ENCODE measurements at places on chromosomes 7 and 10.

- DNase-seq: no peak
Measured at GRCh38 chr7:127968547-127968946, 62.7 kb downstream of the LRRC4 start.

GRCh38 chr7:960269-960871 is 5.9 kb upstream of the ADAP1 start:
- DNase-seq: no peak

GRCh38 chr10:114256008-114256765 is 17.1 kb downstream of the VWA2 start:
- no peak for DNase-seq

DNA sequence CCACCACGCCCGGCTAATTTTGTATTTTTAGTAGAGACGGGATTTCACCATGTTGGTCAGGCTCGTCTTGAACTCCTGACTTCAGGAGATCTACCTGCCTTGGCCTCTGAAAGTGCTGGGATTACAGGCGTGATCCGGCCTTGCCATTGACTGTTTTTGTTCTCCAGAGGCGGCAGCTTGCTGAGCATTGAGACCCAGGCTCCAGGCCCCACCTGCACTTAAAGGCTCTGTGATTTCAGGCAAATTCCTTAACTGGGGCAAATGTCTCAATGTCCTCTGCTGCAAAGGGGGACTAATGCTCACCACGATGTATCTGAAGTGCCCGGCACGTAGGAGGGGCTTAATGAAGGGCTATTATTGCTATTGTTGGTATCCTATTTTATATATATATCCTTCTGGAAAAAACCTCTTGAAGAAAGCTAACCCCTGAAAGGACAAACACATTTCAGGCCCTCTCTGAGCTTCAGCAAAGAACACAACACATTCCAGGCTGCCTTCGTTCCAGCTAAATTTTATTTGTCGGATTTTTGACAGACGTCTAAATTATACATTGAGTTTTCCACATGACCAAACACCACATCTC is 29.0 kb downstream of the TRIM8 start:
- DNase-seq: no peak

DNA sequence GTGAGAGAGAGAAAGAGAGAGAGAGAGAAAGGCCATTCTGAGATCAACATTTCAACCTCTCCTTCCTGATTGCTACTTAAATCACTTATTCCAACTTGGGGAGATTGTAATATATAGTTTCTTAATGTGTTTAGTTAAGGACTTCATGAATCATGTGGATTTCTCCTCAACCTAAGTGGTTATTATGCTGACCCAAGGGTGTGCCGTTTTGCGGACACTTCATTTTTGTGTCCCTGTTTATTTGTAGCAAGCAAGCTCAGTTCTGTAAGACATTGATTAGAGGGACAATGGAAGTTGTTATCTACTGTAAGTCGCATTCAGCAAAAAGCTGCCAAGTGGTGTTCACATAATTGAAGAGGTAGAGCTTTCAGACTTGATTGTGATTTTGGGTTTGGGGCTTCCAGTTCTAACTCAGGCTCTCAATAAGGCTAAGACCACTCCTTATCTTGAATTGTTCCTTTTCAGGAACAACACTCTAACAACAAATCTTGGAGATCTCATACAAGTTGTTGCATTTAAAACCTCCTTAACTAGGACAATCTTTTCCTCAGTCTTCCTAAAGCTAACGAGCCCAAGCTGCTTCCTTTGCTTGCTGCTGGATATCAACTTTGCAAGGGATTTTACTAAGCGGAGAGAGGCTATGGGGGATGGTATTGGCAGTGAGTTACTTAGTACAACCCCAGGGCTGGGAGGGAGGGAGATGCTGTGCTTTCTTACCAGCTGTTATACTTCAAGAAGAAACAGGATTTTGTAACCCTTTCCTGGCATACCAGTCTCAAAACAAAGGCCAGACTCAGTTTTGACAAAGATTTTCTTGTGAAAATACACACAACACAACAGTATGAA is 19.8 kb upstream of the COL1A2 start:
- DNase-seq: no peak

DNA sequence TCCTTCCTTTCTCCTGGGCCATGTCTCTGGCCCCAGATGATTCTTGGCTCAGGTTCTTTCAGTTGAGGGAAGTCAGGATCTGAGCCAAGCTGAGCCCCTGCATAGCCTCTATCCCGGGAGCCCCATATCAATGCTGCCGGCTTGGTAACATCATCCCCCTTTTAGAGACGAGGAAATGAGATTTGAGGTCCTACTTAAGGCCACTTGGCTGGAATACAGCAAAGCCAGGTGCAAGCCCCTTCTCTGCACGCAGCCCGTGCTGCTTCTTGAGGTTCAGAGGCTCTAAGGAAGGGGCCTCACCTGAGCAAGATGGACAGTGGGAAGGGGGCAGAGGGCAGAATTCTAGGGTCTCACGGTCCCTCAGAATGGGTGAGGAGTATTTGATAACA is 2.4 kb upstream of the IRF5 start:
- DNase-seq: no peak

DNA sequence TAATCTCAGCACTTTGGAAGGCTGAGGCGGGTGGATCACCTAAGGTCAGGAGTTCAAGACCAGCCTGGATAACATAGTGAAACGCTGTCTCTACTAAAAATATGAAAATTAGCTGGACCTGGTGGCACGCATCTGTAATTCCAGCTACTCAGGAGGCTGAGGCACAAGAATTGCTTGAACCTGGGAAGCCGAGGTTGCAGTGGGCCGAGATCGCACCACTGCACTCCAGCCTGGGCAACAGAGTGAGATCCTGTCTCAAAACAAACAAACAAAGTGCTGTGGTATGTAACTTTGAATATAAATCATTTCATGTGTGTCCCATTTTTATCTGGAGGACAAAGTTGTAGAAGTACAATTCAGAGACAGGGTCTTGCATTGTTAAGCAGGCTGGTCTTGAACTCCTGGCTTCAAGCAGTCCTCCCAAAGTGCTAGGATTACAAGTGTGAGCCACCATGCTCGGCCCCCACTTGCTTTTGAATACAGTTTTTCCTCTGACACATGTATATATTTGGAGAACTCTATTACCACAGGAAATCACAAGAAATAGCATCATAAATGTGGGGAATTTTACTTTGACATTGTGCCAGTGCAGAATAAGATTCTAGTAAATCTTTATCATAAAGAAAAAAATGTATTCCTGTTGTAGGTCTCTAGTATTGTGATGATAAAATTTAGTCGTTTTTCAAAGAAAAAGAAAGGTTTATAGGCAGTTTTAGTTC is 32.6 kb downstream of the PTPN12 start:
- DNase-seq: no peak

GRCh38 chr7:38070718-38071117 is 107.3 kb upstream of the STARD3NL start:
- DNase-seq: no peak

- DNase-seq: no peak
Measured at GRCh38 chr7:30142710-30143109, 7.9 kb downstream of the MTURN start.

DNA sequence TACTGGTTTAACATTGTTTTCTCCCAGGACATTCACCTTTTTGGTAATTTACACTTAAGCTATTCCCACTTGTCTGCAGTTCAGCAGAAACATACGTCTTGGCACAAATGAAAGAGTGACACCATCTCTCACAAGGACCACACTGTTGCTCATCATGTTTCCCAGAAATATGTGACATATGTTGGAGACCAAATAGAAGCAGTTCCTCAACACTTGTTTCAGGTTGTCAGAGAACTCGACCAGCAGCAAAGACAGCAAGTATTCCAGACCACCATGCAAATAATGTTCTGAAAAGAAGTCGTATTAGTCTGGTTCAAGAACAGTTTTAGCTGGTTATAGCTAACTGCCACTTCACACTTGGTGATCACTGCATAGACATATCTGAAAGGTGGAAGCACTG is 81.3 kb upstream of the KLF6 start:
- DNase-seq: no peak

DNA sequence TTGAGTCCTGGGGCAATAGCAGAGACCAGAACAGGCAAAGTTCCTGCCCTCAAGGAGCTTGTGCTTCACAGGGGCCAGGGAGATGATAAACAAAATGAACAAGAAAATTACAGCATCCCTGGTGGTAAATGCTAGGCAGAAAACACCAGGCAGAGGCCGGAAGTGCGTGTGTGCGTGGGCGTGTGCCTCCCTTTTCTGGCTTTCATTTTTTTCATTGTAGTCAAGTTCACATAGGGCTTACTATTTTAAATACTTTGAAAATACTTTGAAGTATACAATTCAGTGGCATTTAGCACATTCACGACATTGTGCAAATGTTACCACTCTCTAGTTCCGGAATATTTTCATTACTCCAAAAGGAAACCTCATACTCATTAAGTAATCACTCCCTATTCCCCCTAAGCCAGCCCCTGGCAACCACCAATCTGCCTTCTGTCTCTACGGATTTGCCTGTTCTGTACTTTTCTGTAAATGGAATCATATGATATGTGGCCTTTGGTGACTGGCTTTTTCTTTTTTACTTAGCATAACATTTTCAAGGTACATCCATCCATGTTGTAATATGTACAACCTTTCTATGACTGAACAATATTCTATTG is 88.1 kb upstream of the PDCD4 start:
- DNase-seq: no peak

DNA sequence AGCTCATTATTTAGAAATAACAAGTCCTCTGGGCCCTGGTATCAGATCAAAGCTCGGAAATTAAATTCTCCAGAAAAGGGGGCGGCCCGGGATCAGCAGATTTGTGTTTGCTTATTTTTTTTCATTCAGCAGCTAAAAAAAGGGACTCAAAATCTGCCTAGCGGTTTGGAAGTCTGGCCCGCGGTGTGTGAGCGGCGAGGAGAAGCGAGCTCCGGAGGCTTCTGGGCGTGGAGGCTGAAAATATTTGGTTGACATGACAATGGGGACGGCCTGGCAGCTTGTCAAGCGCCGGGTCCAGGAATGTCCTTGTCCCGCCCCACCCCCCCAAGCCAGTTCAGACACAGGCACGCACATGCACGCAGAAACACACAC is 43.4 kb downstream of the FOXL3 start:
- DNase-seq: no peak

GRCh38 chr10:31146491-31147209 is 115.0 kb upstream of the ZNF438 start:
- no peak for DNase-seq

- DNase-seq: no peak
Measured at GRCh38 chr10:100826983-100827818, 81.8 kb downstream of the PAX2 start.

DNA sequence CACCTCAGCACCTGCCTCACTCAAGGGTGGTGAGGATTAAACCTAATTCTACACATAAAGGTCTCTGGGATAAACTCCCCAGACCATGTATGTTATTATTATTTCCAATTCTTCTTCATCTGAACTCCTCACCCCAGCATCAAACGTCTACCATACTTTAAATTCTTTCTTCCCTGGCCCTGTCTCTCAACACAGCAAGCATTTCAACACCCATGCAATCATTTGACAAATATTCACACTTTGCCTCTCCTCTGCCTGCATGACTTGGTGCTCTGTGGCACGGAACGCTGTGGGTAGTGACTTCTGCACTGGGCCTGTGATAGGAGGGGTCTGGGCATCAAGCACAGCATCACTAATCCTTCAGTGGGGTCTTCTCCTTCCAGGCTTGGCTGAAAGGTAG is 490.8 kb downstream of the TNS3 start:
- no peak for DNase-seq

GRCh38 chr7:97126483-97127171 is 9.1 kb downstream of the SDHAF3 start:
- DNase-seq: no peak

- no peak for DNase-seq
Measured at GRCh38 chr10:25966844-25967243, 32.8 kb downstream of the MYO3A start.

GRCh38 chr7:93148144-93148543 is at the start of gene SAMD9L:
TSS of gene SAMD9L (minus strand) at chr7:93148385. CDS start at chr7:93135971, 12,414 bp downstream.
- no peak for DNase-seq

- DNase-seq: no peak
Measured at GRCh38 chr7:51593628-51594027, 277.0 kb upstream of the COBL start.

GRCh38 chr7:47600199-47601118 is 18.5 kb upstream of the TNS3 start:
- DNase-seq: no peak

GRCh38 chr10:115706488-115707076 is 566.4 kb downstream of the GFRA1 start:
- DNase-seq: no peak

GRCh38 chr10:49173853-49174252 is 14.3 kb downstream of the TMEM273 start:
- DNase-seq: no peak

DNA sequence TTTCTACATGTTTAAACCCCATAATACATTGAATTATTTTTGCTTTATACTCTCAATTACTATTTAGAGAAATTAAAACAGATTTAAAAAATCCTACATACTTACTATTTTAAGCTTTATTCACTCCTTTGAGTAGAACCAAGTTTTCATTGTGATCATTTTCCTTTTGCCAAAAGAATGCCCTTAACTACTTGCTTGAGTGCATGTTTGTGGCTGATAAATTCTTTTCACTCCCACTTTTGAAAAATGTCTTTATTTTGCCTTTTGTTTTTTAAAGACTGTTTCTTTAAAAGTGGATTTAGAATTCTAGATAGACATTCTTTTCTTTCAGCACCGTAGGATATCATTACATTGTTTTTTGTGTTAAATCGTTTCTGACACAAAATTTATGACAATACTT is 22.3 kb upstream of the AGR3 start:
- no peak for DNase-seq

- no peak for DNase-seq
Measured at GRCh38 chr7:155231941-155232340, 65.7 kb upstream of the INSIG1 start.

- DNase-seq: no peak
Measured at GRCh38 chr10:672992-673391, 16.5 kb downstream of the DIP2C start.

GRCh38 chr10:17352583-17352982 is 101.8 kb downstream of the ST8SIA6 start:
- DNase-seq: no peak

DNA sequence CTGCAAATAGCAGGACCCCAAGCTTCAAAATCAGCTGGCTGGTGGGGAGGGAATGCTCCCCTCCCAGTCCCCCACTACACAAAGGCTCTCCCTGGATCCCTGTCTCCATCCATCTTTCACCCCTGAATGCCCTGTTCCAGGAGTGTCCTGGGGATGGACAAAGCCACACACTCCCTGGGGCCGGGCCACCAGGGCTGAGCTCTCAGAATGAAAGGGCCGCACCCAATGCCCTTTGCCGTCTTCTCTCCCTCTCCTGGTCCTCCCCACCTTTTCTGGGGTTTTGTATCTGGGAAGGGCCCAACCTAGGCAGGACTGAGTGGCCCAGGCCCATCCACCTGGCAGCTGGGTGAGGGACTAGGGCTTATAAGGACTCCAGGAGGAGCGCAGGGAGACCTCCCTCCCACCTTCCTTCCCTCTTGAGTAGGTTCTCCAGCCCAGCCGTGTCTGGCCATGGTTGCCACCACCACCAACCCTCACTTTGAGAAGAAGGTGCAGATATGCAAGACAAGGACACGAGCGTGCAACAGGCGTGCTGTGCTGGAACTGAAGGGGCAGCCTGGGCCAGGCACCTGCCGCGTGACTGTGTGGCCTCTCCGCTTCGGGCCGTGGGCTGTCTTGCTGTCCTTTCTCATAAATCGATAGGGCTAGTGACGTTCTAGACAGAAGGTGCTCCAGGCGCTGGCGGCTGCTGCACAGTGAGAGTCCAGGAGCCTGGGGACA is 157.1 kb downstream of the TCERG1L start:
- DNase-seq: no peak
